Smooth muscle cell of trachea (primary cell): ENCODE measurements at places on chromosomes 6 and 20. TPM values are rescaled to one million over a fixed set of nuclear protein-coding genes. Genes with fewer than 3 reads are reported as not detected.

SPATA25 gene
- total RNA-seq = 1.5 and 3.5 TPM in 2 replicates

ZNF831 gene
- total RNA-seq = not detected in 2 replicates

COL12A1 gene
- total RNA-seq = 506 and 524 TPM in 2 replicates

THEMIS gene
- total RNA-seq = not detected in 2 replicates

BPI gene
- under 0.01 TPM in 1 of 2 replicates, not detected in the other for total RNA-seq

ABCF1 gene
- 38.4 and 58.2 TPM in 2 replicates for total RNA-seq

OVOL2 gene
- total RNA-seq = not detected in 2 replicates

FGD2 gene
- total RNA-seq = not detected in 2 replicates

MAP3K4 gene
- total RNA-seq = 27.1 and 32.1 TPM in 2 replicates

ELOVL4 gene
- 5.6 and 8.7 TPM in 2 replicates for total RNA-seq

ATP9A gene
- total RNA-seq = 69.4 and 96.8 TPM in 2 replicates

VSX1 gene
- not detected in 2 replicates for total RNA-seq

PRR18 gene
- not detected in 2 replicates for total RNA-seq

ASIP gene
- not detected in 2 replicates for total RNA-seq

ERVFRD-1 gene
- not detected in 2 replicates for total RNA-seq

LY86 gene
- not detected in 2 replicates for total RNA-seq
